A172 (cell line): ENCODE measurements at places on chromosomes 16 and 17. TPM values are rescaled to one million over a fixed set of nuclear protein-coding genes. Genes with fewer than 3 reads are reported as not detected.

ZPBP2 gene
- not detected in 2 replicates for total RNA-seq

CNGB1 gene
- 0.12 TPM in 1 of 2 replicates, not detected in the other for total RNA-seq

NOXO1 gene
- total RNA-seq = 0.19 TPM in 1 of 2 replicates, not detected in the other

G6PC1 gene
- total RNA-seq = not detected in 2 replicates

YBX2 gene
- total RNA-seq = 0.86 and 1.1 TPM in 2 replicates

DOC2A gene
- 0.45 and 1.7 TPM in 2 replicates for total RNA-seq

RAB11FIP3 gene
- total RNA-seq = 22.0 and 27.4 TPM in 2 replicates

TMIGD1 gene
- not detected in 2 replicates for total RNA-seq

DNA sequence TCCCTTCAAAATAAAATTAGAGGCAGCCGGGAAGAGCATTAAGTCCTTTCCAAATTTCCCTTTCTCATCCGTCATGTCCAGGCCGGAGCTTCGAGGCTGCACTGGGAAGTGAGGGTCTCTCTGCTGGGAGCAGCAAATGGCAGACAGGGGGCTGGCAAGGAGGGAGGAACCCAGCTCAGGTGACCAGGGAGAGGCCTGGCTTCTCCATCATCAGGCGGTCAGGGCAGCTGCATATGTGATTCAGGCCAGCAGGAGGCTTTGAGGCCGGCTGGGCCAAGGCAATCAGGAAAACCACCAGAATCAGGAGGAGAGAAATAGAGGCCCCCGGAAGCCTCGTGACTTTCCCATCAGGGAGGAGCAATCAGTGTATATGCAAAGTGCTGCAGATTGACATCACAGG is 85.0 kb upstream of the RPL38 start:
- no peak for DNase-seq

DNA sequence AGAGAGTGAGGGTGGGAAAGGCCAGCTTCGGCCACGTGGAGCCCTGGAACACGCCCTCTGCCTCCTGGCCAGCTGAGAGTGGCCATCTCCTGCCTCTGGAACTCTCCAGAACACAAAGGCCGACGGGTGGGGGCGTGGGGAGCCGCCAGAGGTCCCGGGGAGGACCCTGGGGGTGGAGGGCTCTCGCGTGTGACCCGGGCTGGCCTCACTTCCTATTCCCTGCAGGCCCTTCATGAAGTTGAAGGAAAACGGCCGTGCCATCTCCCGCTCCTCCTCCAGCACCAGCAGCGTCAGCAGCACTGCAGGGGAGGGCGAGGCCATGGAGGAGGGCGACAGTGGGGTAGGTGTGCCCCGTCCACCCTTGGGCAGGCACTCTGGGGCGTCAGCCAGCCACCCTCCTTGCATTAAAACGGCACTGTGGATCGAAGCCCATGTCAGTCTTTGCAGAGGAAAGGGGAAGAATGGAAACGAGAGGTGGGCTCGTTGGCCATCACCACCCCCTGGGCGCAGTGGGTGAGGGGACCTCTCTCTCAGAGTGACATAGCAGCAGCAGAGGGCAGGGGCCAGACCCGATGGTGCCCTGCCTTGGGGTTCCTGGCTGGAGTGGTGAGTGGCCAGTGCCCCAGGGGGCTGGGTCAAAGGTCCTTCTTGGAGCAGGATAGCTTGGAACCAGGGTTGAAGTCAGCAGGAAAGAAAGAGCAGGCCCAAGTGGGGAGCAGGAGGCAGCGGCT is 37.1 kb downstream of the OR1D5 start:
- no peak for DNase-seq

- DNase-seq = no peak
These were observed 319.8 kb downstream of the SEC14L1 start for GRCh38 chr17:77460514-77461046.

DNA sequence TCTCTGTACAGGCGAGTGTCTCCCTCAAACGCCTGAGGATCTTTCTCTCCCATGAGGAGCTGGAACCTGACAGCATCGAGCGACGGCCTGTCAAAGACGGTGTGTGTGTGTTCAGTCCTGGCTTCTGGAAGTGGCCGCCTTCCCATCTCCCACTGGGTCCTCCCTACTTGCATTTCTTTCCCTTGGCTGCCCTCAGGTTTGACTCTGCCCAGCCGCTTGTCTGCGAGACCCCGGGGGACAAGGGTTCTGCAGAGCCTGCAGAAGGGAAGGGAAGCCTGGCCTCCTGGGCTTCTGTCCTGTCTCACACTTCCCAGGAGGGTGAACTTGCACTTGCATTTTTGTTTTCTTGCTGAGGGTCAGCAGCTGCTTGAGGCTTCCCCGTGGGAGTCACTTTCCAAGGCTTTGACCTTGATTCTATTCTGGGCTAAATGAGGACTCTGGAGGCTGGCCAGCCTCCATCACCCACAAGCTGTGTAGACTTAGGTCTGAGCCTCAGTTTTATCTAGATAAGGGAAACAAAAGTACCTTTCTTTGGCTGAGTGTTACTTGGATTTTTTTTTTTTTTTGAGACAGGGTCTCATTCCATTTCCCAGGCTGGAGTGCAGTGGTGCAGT is 122.3 kb downstream of the ABCC1 start:
- DNase-seq = peak; percentile 48

DNA sequence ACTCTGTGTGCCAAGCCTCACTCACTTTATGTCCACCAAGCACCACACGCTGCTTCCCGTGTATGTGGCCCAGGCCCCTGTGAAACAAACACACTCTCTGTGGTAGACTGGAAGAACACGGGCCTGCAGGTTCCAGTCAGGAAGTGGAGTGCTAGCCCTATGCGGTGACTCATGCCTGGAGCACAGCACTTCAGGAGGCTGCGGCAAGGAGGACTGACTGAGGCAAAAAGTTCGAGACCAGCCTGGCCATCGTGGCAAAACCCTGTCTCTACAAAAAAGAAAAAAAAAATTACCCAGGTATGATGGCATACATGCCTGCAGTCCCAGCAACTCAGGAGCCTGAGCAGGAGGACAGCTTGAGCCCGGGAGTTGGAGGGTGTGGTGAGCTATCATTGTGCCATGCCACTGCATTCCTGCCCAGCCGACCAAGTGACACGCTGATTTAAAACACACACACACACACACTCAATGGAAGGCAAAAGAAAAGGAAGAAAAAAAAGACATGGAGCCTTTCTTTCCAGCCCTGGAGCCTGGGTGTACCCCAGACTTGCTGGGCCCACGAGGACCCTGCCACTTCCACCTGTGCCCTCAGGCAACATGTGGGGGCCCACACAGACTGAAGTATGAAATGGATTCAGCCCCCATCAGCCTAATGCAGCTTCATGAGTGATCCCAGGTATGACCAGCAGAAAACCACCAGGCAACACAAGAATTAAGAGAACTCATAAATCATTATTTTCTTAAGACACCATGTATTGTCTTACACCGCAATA is 126.6 kb downstream of the ANKRD11 start:
- peak; percentile 77 for DNase-seq

DNA sequence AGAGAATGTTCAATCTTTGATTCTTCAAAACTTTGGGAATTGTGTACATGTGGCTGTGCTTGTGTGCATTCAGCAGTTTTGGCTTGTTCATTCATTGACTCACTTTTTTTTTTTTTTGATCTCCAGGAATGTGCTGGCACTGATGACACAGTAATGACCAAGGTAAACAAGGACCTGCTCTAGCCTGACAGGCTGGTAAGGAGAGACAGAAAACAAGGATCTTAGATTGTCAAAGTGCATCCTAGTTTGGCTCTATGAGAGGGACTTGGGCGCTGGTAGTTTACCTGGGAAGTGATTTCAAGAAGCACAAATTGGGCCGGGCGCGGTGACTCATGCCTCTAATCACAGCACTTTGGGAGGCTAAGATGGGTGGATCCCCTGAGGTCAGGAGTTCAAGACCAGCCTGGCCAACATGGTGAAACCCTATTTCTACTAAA is 233.1 kb upstream of the WSCD1 start:
- DNase-seq = peak; percentile 82

DNA sequence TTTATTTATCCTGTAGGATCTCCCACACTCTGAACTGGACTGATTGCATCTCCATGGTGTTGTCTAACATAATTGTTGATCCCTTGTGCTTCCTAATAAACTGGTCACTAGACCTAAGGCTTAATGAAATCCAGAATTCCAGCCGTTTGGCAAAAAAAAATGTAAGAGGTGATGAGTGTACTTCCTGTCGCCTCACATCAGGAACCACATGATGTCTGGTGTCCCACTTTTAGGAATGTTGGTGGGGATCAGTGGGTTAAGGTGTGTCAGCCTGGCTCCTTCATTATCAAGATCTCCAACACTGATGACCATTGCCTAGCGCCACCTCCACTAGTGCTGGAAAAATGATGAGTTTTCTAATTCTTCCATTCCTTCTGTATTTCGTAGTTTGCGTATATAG is 18.6 kb upstream of the LONP2 start:
- peak; percentile 62 for DNase-seq

GRCh38 chr17:79561486-79562133 is 49.2 kb downstream of the RBFOX3 start:
- DNase-seq = no peak

DNA sequence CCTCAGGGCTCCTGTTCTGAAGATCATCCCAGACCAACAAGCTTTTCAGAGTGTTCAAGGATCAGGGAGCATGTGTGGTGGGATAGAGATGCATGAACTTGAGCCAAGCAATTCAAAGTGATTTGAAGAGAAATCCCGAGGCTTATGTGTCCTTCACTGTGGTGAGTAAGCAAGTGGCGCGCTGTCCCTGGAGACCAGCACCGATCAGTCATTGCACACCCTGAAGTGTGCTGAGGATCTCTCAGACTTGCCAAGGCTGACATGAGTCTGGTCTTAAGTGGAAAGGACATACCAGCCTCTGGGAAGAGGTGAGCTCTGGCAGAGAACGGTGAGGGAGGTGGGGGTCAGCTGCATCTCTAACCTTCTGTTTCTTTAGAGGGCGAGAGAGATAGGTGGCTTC is 43.8 kb upstream of the CDH13 start:
- DNase-seq = no peak

DNA sequence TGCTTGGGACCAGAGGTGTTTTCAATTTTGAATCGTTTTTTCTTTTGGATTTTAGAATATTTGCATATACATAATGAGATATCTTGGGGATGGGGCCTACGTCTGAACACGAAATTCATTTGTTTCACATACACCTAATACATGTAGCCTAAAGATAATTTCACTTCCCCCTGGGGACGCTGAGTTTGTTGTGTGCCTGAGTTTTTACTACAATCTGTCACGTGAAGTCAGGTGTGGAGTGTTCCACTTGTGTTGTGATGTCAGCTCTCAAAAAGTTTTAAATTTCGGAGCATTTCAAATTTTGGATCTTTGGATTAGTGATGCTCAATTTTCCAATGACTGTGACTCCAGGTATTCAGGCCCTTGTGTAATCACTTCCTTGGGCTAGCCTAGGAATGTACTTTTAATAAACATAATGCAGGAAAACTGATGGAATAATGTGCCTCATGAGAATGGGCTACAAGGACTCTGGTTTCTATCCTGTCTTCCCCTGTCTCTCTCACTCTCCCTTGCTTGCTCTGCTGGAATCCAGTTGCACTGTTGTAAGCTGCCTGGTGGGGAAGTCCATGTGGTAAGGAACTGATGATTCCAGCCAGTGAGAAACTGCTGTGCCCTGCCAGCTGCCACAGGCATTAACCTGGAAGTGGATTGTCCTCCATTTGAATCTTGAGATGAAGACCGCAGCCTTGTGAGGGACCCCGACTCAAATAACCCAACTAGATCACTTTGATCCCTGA is 403.8 kb downstream of the SHISA9 start:
- peak; percentile 26 for DNase-seq

- peak; percentile 81 for DNase-seq
These were observed 50.0 kb downstream of the SF3B3 start for GRCh38 chr16:70573451-70574121.

DNA sequence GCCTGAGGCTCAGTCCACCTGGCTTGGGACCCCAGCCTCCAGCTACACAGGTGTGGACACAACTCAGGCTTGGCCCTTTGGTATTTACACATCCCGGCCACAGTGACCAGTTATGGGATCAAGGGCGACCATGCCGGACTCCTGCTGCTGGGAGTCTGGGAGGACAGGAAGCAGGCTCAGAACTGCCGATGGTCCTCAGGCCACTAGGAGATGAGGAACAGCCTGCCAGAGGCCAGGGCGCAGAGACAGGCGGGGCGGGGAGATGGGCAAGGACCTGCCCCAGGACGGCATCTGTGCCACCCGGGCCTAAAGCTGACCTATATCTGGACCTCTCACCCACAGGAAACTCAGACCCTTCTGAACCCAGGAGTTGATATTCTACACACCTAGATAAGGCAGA is 12.5 kb downstream of the NXN start:
- DNase-seq = no peak

GRCh38 chr17:77425348-77425747 is 284.6 kb downstream of the SEC14L1 start:
- DNase-seq = no peak

DNA sequence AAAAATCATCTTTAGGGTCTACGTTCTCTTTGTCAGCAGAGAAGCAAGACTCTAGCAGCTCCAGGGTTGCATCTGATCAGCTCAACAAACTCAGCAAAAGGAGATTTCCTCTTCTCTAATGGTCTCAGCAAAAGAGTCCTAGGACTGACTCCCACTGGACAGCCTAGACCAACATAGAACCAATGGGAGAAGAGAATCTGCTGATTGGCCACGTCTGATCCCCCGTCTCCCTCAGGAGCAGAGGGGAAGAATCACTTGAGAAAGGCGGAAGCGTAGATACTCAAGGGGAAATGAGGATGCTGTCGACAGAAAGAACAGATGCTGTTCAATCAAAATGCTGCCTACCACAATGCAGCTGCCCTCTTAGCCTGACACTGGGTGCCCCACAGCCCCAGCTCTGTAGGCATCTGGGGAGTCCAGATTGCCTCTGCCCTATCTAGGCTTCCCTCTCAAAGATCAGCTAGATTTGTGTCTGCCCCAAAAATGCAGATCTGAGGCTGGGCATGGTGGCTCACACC is 31.5 kb upstream of the EMP2 start:
- no peak for DNase-seq

DNA sequence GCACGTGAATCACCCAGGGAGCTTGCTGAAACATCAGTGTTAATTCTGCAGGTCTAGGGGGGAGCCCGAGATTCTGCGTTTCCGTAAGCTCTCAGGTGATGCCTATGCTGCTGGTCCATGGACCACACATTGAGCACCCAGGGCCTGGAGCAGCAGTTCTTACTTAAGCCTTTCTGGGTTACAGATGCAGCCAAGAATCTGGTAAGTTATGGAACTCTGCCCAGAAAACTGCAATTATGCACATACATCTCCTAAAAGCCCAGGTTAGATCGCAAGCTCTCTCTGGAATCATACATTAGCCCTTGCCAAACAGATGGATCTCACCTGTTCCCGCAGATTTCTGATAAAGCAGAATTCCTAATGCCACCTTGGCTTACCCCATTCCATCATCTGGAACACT is 265.9 kb upstream of the SALL1 start:
- DNase-seq = no peak

- DNase-seq = peak; percentile 41
These were observed 40.4 kb downstream of the WSCD1 start for GRCh38 chr17:6110592-6110991.

DNA sequence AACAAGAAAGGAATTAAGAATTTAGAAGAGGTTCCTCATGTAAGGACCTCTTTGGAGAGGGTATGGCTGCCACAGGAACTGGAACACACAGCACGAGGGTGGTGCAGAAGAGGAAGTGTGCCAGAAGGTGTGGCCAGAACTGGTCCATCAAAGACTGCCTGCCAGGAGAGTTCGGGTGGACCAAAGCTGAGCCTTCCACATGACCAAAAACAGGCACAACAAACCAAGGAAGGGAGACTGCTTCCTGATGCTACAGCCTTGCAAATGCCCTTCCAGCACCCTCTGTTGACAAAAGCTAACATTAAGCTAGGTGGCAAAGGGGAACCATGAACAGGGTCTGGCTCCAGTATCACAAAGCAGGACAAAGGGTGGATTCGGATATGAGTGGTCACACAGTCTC is 125.8 kb upstream of the TMEM97 start:
- no peak for DNase-seq
